ENCODE measurements at places on chromosomes 12 and 14. TPM values are rescaled to one million over a fixed set of nuclear protein-coding genes. Genes with fewer than 3 reads are reported as not detected.

- DNase-seq = no peak
- no peaks in the 10 kb centered on the region for H3K27me3 ChIP-seq
- H3K27ac ChIP-seq = no peak overlapping the region
These were observed 147.1 kb downstream of the PAPOLA start for GRCh38 chr14:96649327-96649601.

GRCh38 chr14:100041271-100041670 is 24.0 kb upstream of the EVL start:
- no peaks in the 10 kb centered on the region for H3K36me3 ChIP-seq
- no peaks in the 10 kb centered on the region for H3K27me3 ChIP-seq
- no peak overlapping the region for H3K4me3 ChIP-seq
- no peaks in the 10 kb centered on the region for H3K4me1 ChIP-seq

Gene SLC38A4
- total RNA-seq = not detected

DNA sequence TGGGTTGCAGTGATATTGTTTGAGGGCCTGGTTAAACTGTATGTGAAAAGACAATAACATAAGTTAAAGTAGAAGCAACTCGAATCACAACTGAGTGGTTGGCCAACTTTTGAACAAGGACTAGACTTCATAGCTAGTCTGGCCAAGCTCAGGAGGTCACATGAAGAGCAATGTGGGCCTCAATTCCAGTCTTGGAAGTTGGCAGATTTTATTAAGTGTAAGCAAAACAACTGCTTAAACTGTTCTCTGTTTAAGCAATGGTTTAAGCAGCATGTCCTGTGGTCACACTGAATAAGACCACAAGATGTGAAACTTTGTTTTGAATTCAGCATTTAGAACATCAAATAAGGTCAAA is 100.4 kb downstream of the TMTC3 start:
- H3K4me3 ChIP-seq = no peak overlapping the region
- H3K36me3 ChIP-seq = no peaks in the 10 kb centered on the region
- H3K27me3 ChIP-seq = no peaks in the 10 kb centered on the region
- peak overlapping the region; percentile 80 for H3K27ac ChIP-seq

- no peaks in the 10 kb centered on the region for H3K27me3 ChIP-seq
- H3K4me1 ChIP-seq = no peaks in the 10 kb centered on the region
- no peaks in the 10 kb centered on the region for H3K36me3 ChIP-seq
- no peak overlapping the region for H3K4me3 ChIP-seq
These were observed 322.9 kb downstream of the TMEM117 start for GRCh38 chr12:44158746-44159145.

Gene SMIM41
- total RNA-seq = not detected

Gene ZNF219
- 12.8 TPM for total RNA-seq

Gene HOXC9
- total RNA-seq = 0.40 TPM

GRCh38 chr12:67649261-67649569 is 670 bp downstream of the DYRK2 start:
- peak overlapping the region; percentile 58 for H3K27ac ChIP-seq
- no peak for DNase-seq
- H3K4me3 ChIP-seq = peak overlapping the region; percentile 48
- no peaks in the 10 kb centered on the region for H3K27me3 ChIP-seq

DNA sequence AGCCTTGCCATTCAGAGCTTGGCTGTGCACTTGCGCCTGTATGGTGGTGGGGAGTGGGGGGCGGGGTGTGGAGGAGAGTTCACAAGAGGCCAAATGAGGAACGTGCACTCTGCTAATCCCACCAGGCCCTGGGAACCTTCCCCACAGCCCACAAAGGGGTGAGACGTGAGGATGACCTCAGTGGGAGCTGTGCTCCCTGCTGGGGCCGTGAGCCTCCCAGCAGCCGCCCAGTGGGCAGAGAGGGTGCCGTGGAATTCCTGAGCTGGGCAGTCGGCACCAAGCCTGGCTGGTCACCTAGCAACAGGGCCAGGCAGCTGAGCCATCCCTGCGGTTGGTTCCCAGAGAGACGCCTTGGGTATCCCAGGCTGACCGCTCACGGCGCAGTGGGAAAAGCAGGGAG is 53.7 kb downstream of the CCNK start:
- H3K27me3 ChIP-seq = no peaks in the 10 kb centered on the region
- no peak overlapping the region for H3K4me3 ChIP-seq
- peaks cover 26% of the 10 kb centered on the region for H3K4me1 ChIP-seq
- H3K36me3 ChIP-seq = no peaks in the 10 kb centered on the region

GRCh38 chr14:71589609-71590008 is 342.6 kb upstream of the RGS6 start:
- DNase-seq = no peak
- H3K4me3 ChIP-seq = no peak overlapping the region
- peaks cover 4% of the 10 kb centered on the region for H3K4me1 ChIP-seq
- no peak overlapping the region for H3K27ac ChIP-seq
- H3K36me3 ChIP-seq = no peaks in the 10 kb centered on the region

DNA sequence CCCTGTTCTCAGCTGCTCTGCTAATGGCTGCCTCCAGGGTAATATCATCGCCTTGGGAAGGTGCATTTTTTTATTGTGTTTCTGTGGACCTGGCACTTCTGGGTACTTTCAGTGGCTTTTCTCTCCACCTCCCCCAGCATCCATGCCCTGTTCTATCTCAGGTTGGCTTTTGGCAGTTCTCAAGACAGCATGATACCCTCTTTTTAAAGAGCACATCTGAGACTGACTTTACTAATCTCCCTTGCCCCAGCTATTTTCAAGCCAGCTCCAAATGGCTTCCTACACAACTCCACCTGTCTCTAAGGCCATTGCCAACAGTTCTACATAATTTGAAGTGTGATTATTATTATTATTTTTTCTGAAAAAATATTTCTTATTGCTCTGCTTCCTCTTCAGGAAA is 39.1 kb downstream of the CCDC175 start:
- DNase-seq = no peak
- no peak overlapping the region for H3K4me3 ChIP-seq
- H3K27ac ChIP-seq = no peak overlapping the region
- no peaks in the 10 kb centered on the region for H3K36me3 ChIP-seq
- H3K27me3 ChIP-seq = peaks cover 9% of the 10 kb centered on the region
- H3K4me1 ChIP-seq = no peaks in the 10 kb centered on the region

Gene MSI1
- total RNA-seq = not detected

DNA sequence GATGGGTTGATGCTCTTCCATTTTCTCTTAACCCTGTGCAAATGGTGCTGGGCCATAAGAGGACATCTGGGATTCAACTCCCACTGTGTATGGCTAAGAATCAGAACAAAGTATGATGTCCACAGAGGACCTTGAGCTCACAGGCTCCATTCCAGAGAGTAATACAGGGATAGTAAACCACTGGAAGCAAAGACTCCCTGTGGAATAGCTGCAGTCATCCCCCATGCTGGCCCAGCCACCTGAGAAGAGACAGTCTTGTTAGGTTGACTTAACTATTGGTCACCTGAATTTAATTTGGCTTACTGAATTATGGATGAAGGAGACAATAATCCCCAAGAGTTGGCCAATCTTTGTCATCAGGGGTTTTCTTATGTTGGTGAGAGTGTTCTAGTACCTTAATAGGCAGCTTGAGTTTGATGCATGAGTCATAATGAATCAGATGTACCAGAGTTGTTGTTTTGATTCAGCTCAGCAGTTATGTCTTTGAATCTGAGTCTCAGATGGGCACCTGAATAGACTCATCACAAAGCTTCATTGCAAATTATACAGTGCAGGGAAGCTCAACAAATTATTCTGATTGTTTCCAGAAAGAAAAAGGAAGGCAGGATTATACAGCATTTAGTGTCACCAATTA is 122.7 kb downstream of the SSPN start:
- H3K27ac ChIP-seq = peak overlapping the region; percentile 72
- H3K4me1 ChIP-seq = peaks cover 13% of the 10 kb centered on the region
- H3K4me3 ChIP-seq = no peak overlapping the region
- peak; percentile 74 for DNase-seq

DNA sequence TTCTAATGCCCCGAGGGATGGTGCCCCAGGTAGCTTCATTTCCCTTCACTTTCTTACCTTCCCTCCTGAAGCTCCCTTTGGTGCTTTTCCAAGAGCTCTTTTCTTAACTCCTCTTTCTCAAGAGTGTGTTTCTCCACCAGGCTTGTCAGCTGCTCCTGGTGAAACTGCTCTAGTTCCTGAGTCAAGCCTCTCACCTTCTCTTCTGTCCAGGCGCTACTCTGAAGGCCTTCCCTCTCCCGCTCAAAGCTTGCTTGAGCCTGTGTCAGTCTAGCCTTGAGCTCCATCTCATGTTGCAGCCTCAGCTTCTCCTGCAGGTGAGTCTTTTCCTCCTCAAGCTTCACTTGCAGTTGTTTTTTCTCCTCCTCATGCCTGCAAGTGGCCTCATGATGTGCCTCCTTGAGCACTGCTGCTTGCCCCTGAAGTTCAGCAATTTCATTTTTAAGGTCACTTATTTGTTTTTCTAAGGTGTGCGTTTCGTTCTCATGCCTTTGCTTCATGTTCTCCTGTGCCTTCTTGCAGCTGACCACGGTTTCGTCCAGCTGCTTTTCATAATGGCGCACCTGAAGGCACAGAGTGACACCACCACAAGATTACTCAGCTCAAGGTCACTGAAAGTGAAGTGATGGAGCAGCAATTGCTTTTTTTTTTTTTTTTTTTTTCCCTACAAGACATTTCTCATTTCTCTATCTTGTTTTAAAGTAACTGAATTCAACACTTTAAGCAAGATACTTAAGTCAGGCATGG is 71.0 kb downstream of the NIN start:
- no peaks in the 10 kb centered on the region for H3K4me1 ChIP-seq
- DNase-seq = no peak
- H3K27ac ChIP-seq = no peak overlapping the region
- H3K27me3 ChIP-seq = no peaks in the 10 kb centered on the region
- no peak overlapping the region for H3K4me3 ChIP-seq
- peaks cover 20% of the 10 kb centered on the region for H3K36me3 ChIP-seq

GRCh38 chr12:78121969-78122610 is 291.4 kb downstream of the NAV3 start:
- H3K36me3 ChIP-seq = no peaks in the 10 kb centered on the region
- H3K27ac ChIP-seq = no peak overlapping the region
- no peak overlapping the region for H3K4me3 ChIP-seq
- H3K4me1 ChIP-seq = no peaks in the 10 kb centered on the region
- DNase-seq = no peak

Measured in endothelial cell of umbilical vein (primary cell).